ENCODE measurements at places on chromosomes 3 and 15. TPM values are rescaled to one million over a fixed set of nuclear protein-coding genes. Genes with fewer than 3 reads are reported as not detected.

Gene MASP1
- 2.2 TPM for polyA plus RNA-seq

Gene RLBP1
- polyA plus RNA-seq = not detected

Gene SLC27A2
- polyA plus RNA-seq = 5.5 TPM

Gene P2RY12
- polyA plus RNA-seq = 2.7 TPM

Gene SLC9A9
- polyA plus RNA-seq = 9.0 TPM

Gene PCSK6
- 3.4 TPM for polyA plus RNA-seq

Gene GYG1
- 28.8 TPM for polyA plus RNA-seq

Gene B3GALNT1
- polyA plus RNA-seq = 2.4 TPM

Gene ZBTB38
- polyA plus RNA-seq = 9.4 TPM

Gene PRICKLE2
- polyA plus RNA-seq = 13.2 TPM

Gene GOLGA8M
- 2.8 TPM for polyA plus RNA-seq

Gene SNX22
- 1.9 TPM for polyA plus RNA-seq

Gene ISLR2
- 1.0 TPM for polyA plus RNA-seq

Gene PLA2G4D
- polyA plus RNA-seq = not detected

Gene SKOR1
- polyA plus RNA-seq = 0.14 TPM

Gene CCK
- not detected for polyA plus RNA-seq

Gene RASGRF1
- 0.13 TPM for polyA plus RNA-seq

Gene IFT80
- polyA plus RNA-seq = 6.4 TPM

Gene SLC22A13
- 0.03 TPM for polyA plus RNA-seq

Gene CCR3
- polyA plus RNA-seq = not detected

Gene PLSCR2
- polyA plus RNA-seq = not detected

Gene KBTBD12
- polyA plus RNA-seq = 0.24 TPM

Gene ZXDC
- polyA plus RNA-seq = 14.1 TPM

Gene XYLB
- 2.7 TPM for polyA plus RNA-seq

Gene PRTG
- polyA plus RNA-seq = 0.52 TPM

Gene SLC28A1
- polyA plus RNA-seq = 0.34 TPM

Gene LYZL4
- not detected for polyA plus RNA-seq

Gene THPO
- polyA plus RNA-seq = 0.98 TPM

Gene DLEC1
- 0.71 TPM for polyA plus RNA-seq

Gene TMIE
- 0.14 TPM for polyA plus RNA-seq

Gene ABI3BP
- 2.4 TPM for polyA plus RNA-seq

Gene ROPN1
- not detected for polyA plus RNA-seq

Gene REC114
- not detected for polyA plus RNA-seq

Gene CD47
- polyA plus RNA-seq = 18.0 TPM

Gene CGNL1
- 12.9 TPM for polyA plus RNA-seq

Gene MYRIP
- 1.1 TPM for polyA plus RNA-seq

Gene TNNC1
- polyA plus RNA-seq = 11.6 TPM

Gene PDZRN3
- polyA plus RNA-seq = 6.6 TPM

Gene SMAD6
- polyA plus RNA-seq = 23.0 TPM

Gene AGBL1
- polyA plus RNA-seq = not detected

Gene GADL1
- not detected for polyA plus RNA-seq

Gene SEMA3F
- polyA plus RNA-seq = 23.8 TPM

Gene PEX5L
- 2.3 TPM for polyA plus RNA-seq

Gene CFAP100
- not detected for polyA plus RNA-seq
